ENCODE measurements at places on chromosomes 1 and 21.

GRCh38 chr1:43382027-43382779 lies 7.4 kb downstream of the MED8 start:
- peak; percentile 47 for DNase-seq

DNA sequence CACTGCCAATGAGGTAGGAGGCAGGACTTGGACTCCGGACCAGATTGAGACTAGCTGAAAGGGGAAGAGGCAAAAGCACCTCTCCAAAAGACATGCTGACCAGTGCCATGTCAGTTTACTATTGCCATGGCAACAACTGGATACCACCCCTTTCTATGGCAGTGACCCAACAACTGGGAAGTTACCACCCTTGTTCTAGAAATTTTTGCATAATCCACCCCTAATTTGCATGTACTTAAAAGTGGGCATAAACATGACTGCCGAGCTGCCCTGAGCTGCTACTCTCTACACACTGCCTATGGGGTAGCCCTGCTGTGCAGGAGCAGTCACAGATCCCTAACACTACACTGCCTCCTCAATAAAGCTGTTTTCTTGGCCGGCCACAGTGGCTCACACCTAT lies 19.0 kb upstream of the SLC6A9 start:
- no peak for DNase-seq

GRCh38 chr21:39029900-39030884 lies 153.1 kb downstream of the PSMG1 start:
- no peak for DNase-seq

GRCh38 chr1:244212797-244213475 lies 161.9 kb downstream of the ZBTB18 start:
- DNase-seq = no peak

DNA sequence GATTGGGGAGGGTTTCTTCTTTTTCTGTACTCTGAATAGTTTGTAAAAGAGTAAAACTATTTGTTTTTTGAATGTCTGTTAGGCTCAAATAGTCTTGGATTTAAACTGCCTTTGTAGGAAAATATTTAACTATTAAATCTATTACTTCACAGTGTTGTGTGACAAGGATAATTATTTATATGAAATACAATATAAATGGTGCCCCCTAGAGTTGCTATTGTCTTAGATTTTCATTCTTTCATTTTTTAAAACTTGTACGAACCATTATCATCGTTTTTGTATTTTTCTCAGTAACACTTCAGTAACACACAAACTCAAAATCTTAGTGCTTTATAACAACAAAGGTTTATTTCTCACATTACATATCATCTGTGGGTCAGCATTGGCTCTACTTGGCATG lies 37.4 kb downstream of the C1orf185 start:
- no peak for DNase-seq

DNA sequence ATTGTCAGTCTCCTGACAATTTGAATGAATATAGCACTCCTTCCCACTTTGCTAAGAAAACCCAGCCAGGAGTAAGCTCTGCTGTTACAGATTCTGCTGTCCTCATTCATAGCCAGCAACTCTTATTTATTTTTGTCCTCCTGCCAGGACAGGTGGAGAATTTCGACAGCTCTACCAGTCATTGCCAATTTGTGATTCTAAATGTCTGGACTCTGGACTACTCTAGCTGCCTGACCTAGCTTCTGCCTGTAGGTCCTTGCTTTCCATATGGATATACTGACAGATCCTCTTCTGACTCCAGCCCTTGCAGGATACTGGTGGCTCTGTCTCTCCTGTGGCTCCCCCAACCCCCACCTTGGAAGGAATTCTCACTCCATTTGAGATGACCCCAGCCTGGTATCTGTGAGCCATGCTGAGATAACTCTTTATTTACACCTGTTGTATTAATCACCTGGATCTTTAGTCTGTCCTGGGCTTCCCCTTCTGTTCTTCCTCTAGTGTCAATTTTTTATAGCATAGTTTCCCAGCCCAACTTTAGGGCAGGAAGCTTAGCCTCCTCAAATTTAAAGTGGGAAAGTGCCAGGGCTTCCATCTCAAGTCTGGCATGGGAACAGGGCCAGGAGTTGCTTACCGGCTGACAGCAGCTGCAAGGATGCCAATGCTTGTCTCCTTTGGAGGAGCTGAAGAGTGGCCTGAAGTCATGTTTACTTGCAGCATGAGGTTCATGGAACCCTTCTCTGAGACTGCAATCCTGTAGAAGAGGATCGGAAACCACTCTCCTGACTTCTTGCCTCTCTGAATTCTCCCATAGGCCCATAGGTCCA lies 6.7 kb downstream of the PM20D1 start:
- peak; percentile 26 for DNase-seq

- DNase-seq = no peak
Observed at GRCh38 chr1:11481019-11481418, 2.1 kb downstream of the DISP3 start.
